ENCODE measurements at places on chromosomes 7 and 10.

GRCh38 chr7:126700807-126701604, 551.7 kb downstream of the GRM8 start:
- DNase-seq = peak; percentile 23
- peaks cover 26% of the 10 kb centered on the region for H3K4me1 ChIP-seq
- H3K36me3 ChIP-seq = no peaks in the 10 kb centered on the region

GRCh38 chr7:4483851-4484250, 198.2 kb upstream of the FOXK1 start:
- H3K4me1 ChIP-seq = no peaks in the 10 kb centered on the region
- H3K27ac ChIP-seq = no peak overlapping the region
- H3K27me3 ChIP-seq = no peaks in the 10 kb centered on the region
- H3K4me3 ChIP-seq = no peak overlapping the region
- no peak for DNase-seq

GRCh38 chr7:11491811-11492210, 340.2 kb downstream of the THSD7A start:
- no peaks in the 10 kb centered on the region for H3K27me3 ChIP-seq
- H3K27ac ChIP-seq = no peak overlapping the region
- H3K4me1 ChIP-seq = no peaks in the 10 kb centered on the region
- no peaks in the 10 kb centered on the region for H3K36me3 ChIP-seq
- H3K4me3 ChIP-seq = no peak overlapping the region

- H3K4me3 ChIP-seq = no peak overlapping the region
- H3K4me1 ChIP-seq = peaks cover 37% of the 10 kb centered on the region
- H3K27me3 ChIP-seq = no peaks in the 10 kb centered on the region
- no peak overlapping the region for H3K27ac ChIP-seq
- no peak for DNase-seq
Observed at GRCh38 chr10:35386594-35387174, 50.4 kb downstream of the CCNY start.

- no peaks in the 10 kb centered on the region for H3K36me3 ChIP-seq
- H3K27ac ChIP-seq = no peak overlapping the region
- H3K27me3 ChIP-seq = peaks cover 11% of the 10 kb centered on the region
Observed at GRCh38 chr10:78260141-78260540, 226.5 kb downstream of the RPS24 start.

- no peak for DNase-seq
- H3K36me3 ChIP-seq = no peaks in the 10 kb centered on the region
- H3K4me3 ChIP-seq = peak overlapping the region; percentile 21
- no peaks in the 10 kb centered on the region for H3K4me1 ChIP-seq
Observed at GRCh38 chr10:8026349-8027259, 27.9 kb upstream of the GATA3 start.

- no peak for DNase-seq
- H3K4me3 ChIP-seq = peak overlapping the region; percentile 78
- peaks cover 40% of the 10 kb centered on the region for H3K4me1 ChIP-seq
- no peaks in the 10 kb centered on the region for H3K27me3 ChIP-seq
- no peaks in the 10 kb centered on the region for H3K36me3 ChIP-seq
- H3K27ac ChIP-seq = peak overlapping the region; percentile 81
Observed at GRCh38 chr7:137934176-137934826, 67.6 kb downstream of the CREB3L2 start.

DNA sequence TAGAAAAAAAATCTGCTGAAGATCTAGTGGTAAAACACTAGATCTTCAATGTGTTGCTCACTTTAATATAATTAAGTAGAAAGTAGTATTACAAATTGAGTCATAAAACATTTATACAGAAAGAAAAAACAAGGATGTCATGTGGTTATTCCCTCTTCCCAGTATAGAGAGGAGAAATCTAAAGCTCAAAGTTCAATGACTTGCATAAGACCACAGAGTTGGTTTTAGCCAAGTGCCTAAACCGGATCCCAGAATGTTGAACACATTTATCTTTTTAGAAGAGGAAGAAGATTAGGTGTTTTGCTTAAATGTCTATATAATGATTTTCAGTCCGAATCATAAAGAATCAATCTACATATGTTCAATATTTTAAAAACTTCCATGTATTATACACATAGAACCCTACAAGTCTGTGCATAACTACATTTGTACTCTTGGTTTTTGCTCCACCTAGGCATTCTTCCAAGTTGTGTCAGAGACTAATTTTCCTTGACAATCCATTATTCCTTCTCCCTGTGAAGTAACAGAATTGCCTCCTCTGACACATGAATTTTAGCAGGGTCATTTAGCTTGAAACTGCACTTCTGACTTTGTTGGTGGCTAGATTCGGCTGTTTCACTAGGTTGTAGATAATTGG, 389.2 kb downstream of the MAGI2 start:
- no peaks in the 10 kb centered on the region for H3K4me1 ChIP-seq
- no peak overlapping the region for H3K27ac ChIP-seq
- H3K27me3 ChIP-seq = no peaks in the 10 kb centered on the region
- DNase-seq = no peak
- H3K4me3 ChIP-seq = no peak overlapping the region
- H3K36me3 ChIP-seq = no peaks in the 10 kb centered on the region

- H3K27ac ChIP-seq = no peak overlapping the region
- H3K36me3 ChIP-seq = no peaks in the 10 kb centered on the region
- DNase-seq = no peak
- H3K4me1 ChIP-seq = no peaks in the 10 kb centered on the region
- H3K27me3 ChIP-seq = peaks cover 3% of the 10 kb centered on the region
- H3K4me3 ChIP-seq = no peak overlapping the region
Observed at GRCh38 chr10:84706875-84707274, 378.5 kb downstream of the CCSER2 start.

DNA sequence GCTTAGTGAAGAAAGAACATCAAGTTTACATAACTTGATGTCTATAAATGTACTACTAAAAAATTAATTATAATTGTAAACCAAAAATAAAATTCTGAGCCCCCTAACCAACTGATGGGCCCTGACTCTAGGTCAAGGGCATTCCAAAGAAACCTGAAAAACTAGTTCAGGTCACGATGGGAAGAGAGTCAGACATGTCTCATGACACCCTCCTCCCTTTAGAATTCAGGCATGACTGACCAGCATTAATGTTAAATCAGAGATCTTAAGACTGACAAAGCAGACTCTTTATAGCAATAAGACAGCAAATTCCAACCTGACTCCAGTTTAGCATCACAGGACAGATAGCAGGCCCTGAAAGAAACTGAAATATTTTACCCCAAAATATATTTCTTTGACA, 21.6 kb upstream of the OTUD1 start:
- DNase-seq = no peak
- no peak overlapping the region for H3K27ac ChIP-seq

- H3K4me1 ChIP-seq = peaks cover 31% of the 10 kb centered on the region
- H3K27ac ChIP-seq = no peak overlapping the region
- DNase-seq = no peak
- H3K36me3 ChIP-seq = peaks cover 17% of the 10 kb centered on the region
- no peaks in the 10 kb centered on the region for H3K27me3 ChIP-seq
Observed at GRCh38 chr7:111525100-111525499, 37.2 kb downstream of the IMMP2L start.

GRCh38 chr10:14032406-14032998, 298.2 kb downstream of the FRMD4A start:
- peaks cover 28% of the 10 kb centered on the region for H3K27me3 ChIP-seq
- no peak overlapping the region for H3K4me3 ChIP-seq
- no peak overlapping the region for H3K27ac ChIP-seq
- no peaks in the 10 kb centered on the region for H3K36me3 ChIP-seq

GRCh38 chr10:103811463-103811862, 43.9 kb downstream of the SH3PXD2A start:
- no peaks in the 10 kb centered on the region for H3K4me1 ChIP-seq
- no peak overlapping the region for H3K4me3 ChIP-seq
- H3K36me3 ChIP-seq = no peaks in the 10 kb centered on the region
- H3K27ac ChIP-seq = no peak overlapping the region

DNA sequence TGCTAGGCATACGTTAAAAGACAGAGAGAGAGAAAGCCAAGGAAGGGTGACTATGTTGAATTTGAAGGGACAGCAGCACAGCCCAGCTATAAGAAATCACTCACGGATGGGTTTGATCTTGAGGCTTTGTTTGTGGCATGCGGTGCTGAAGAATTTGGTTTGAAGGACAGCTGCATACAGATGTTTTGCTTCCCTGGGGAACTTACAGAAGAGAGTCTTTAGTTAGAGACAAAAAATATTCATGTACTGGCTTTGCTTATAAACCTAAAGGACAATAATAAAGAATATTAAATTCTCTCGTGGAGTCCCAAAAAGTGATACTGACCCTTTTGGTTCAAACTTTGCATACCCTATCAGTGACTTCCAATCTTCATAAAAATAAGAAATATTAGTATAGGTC, 491.4 kb downstream of the NEBL start:
- DNase-seq = no peak
- no peaks in the 10 kb centered on the region for H3K4me1 ChIP-seq
- H3K27ac ChIP-seq = no peak overlapping the region
- H3K4me3 ChIP-seq = no peak overlapping the region
- H3K36me3 ChIP-seq = no peaks in the 10 kb centered on the region
- no peaks in the 10 kb centered on the region for H3K27me3 ChIP-seq

- DNase-seq = no peak
- no peak overlapping the region for H3K27ac ChIP-seq
- no peaks in the 10 kb centered on the region for H3K36me3 ChIP-seq
- no peaks in the 10 kb centered on the region for H3K4me1 ChIP-seq
- H3K27me3 ChIP-seq = no peaks in the 10 kb centered on the region
Observed at GRCh38 chr10:19658622-19659233, 157.5 kb upstream of the PLXDC2 start.

DNA sequence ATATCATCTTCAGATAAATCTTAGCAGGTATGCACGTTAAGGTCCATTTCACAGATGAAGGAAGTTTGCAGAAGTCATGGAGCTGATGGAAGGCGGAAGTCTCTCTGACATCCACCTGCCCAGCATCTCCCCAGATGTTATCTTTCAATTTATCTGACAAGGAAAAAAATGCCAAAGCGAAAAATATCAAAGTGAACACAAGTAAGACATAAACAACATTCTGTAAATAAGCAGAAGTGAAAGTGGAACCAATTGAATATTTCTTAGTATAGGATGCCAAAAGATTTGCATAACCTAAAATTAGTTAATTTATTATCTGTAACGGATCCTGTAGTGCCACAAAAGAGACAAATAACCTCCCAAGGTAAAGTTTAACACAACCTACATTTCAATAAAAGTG, 73.6 kb upstream of the NEBL start:
- H3K4me1 ChIP-seq = peaks cover 17% of the 10 kb centered on the region
- no peaks in the 10 kb centered on the region for H3K36me3 ChIP-seq
- no peak for DNase-seq
- H3K4me3 ChIP-seq = peak overlapping the region; percentile 50
- H3K27ac ChIP-seq = no peak overlapping the region
- H3K27me3 ChIP-seq = no peaks in the 10 kb centered on the region

DNA sequence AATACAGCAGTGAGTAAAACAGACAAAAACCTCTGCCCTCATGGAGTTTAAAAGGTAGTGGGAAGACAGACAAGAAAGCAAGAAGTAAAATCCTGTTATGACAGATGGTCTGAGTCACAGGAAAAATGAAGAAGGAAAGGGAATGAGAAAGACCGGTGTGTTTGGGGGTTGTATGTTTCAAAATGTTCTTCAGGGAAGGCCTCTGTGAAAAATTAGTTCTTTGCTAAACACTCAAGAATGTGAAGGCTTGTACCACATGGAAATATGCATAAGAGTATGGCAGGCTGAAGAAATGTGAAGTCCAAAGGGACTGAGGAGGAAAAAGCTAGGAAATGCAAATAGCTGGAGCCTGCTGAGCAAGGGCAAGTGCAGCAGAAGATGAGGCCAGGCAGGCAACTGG, 315.9 kb upstream of the SEMA3A start:
- H3K4me1 ChIP-seq = no peaks in the 10 kb centered on the region
- no peak overlapping the region for H3K4me3 ChIP-seq
- no peak for DNase-seq

DNA sequence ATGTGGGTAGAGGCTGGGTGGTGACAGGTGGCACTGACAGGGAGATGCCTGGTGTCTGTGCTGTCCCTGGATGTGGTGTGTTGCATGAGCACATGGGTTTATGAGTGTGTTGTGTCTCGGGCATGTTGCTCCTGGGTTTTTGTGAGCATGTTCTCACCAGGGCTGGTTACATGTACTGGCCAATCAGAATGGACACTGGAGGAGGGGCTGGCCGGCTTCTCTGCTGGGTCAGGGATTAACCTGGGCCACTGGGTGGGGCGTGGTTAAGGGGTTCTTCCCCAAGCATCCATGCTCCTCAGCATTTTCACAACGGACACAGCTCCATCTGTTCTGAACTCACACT, 20.8 kb upstream of the VOPP1 start:
- H3K27ac ChIP-seq = no peak overlapping the region
- no peak overlapping the region for H3K4me3 ChIP-seq
- peaks cover 43% of the 10 kb centered on the region for H3K4me1 ChIP-seq
- H3K36me3 ChIP-seq = no peaks in the 10 kb centered on the region
- no peak for DNase-seq

DNA sequence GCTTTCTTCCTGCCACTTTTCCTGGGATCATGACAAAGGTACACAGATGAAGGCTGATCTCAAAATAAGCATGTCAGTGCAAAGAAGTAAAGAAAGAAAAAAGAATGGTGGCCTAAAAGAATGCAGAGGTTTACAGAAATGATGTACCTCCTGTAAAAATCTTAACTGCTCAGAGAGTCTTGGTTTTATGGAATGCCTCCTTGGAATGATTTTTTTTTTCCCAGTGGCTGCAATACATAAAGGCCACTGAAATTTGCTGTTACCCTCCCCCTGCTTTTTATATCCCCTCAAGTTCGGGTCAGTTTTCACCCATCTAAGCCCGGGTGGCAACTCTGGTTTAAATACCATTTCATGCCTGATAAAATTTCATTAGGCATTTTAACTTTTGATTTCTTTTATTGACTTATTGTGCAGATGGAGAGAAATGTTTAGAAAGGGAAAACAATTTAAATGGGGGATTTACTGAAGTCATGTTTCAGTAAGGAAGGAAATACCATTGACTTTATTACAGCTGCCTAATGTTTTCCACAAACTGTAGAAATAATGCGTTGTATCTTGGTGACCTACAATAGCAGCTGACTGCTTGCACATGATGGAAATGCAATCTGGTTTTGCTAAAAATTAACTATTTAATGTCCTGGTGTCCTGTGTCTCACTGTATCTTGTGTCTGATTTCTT, 102.5 kb downstream of the SAMD9 start:
- H3K4me3 ChIP-seq = no peak overlapping the region
- no peaks in the 10 kb centered on the region for H3K4me1 ChIP-seq

- DNase-seq = no peak
- H3K4me1 ChIP-seq = no peaks in the 10 kb centered on the region
- no peak overlapping the region for H3K4me3 ChIP-seq
Observed at GRCh38 chr10:112421731-112422130, 25.0 kb downstream of the ZDHHC6 start.

- H3K27me3 ChIP-seq = peaks cover 40% of the 10 kb centered on the region
- no peak within 1 kb of the TSS for H3K27ac ChIP-seq
- peak within 1 kb of the TSS; percentile 68 for H3K4me3 ChIP-seq
- peak; percentile 16 for DNase-seq
- no peaks in the 10 kb centered on the region for H3K36me3 ChIP-seq
Observed at GRCh38 chr7:141073641-141074161, at the start of gene TMEM178B. Gene TMEM178B (plus strand): TSS chr7:141074064.

All from activated B cell treated with CpG ODN at 0.5 μM for 24 hours (primary cell).